ENCODE measurements at places on chromosomes 6 and 20.

- DNase-seq: no peak
These were observed 112.2 kb downstream of the PLEKHG1 start for GRCh38 chr6:150711584-150712504.

DNA sequence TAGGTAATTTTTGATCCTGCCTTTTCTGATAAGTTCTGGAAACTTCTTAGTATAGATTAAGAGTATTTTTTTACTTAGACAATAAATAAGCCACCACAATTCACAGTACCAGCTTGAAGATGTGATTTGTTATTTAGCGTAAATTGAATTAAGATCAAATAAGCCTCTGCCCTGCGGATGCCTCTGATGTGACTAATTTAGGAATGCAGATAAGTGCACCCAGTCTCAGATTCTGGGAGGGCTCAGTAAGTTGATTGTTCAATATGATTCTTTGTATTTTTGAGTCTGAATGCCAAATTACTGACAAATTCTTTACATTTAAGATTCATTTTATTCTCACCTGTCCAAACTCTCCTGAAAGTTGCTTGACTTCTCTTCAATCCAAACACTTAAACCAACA lies 147.5 kb downstream of the THBS2 start:
- no peak for DNase-seq

DNA sequence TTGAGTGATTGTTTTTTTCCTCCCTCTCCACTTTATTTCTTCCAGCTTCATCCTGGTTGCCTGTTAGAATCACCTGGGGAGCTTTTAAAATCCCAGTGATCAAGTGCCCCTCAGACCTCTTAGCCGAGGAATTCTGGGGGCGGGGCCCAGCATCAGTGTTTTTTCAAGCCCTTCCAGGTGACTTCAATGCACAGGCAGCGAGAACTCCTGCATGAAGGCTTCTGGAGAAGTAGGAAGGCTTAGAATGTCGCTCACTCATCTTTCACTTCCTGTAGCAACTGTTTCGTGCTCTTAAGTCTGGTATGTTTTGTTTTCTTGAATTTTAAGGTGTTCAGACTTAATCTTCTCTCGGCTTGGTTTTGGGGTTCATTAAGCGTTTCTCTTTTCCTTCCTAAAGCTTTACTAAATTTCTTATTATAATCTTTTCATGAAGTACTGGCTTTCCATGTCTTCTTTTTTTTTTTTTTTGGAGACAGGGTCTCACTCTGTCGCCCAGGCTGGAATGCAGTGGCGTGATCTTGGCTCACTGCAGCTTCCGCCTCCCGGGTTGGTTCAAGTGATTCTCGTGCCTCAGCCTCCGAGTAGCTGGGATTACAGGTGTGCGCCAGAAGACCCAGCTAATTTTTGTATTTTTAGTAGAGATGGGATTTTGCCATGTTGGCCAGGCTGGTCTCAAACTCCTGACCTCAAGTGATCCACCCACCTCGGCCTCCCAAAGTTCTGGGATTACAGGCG lies 30.9 kb upstream of the TULP1 start:
- DNase-seq: no peak

DNA sequence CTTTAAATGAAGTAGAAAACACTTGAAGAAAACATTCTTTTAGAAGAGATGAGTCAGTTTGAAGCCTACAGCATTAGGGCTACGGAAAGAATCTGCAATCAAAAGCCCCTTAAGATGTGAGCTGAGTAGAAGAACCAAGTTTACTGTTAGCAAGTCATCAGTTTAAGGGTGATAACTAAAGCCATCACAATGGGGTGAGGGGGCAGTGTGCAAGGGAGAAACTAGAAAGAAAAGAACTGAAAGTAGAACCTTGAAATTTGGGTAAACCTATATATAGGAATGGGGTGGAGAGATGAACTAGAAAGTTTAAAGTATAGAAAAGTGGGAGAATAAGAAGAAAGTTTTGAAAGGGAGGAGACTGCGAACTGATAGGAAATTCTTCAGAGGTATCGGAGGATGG lies 212.9 kb downstream of the COL19A1 start:
- DNase-seq: no peak

DNA sequence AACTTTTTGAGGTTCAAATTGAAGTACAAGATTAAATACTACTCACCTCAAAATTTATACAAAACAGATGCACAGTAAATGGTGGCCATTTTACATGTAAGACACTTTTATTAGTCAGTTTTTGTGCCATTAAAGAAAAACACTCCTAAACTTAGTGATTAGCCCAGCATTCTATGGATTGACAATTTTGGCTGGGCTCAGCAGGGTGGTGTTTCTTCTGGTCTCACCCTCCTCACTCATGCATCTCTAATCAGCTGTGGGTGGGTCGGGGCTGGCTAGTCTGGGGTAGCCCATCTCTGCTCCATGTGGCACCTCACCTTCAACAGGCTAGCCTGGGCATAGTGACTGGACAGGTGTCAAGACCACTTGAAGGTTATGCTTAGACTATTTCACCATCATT lies 71.6 kb upstream of the BTBD3 start:
- no peak for DNase-seq

- no peak for DNase-seq
These were observed 4.3 kb upstream of the ADGB start for GRCh38 chr6:146594495-146594894.

DNA sequence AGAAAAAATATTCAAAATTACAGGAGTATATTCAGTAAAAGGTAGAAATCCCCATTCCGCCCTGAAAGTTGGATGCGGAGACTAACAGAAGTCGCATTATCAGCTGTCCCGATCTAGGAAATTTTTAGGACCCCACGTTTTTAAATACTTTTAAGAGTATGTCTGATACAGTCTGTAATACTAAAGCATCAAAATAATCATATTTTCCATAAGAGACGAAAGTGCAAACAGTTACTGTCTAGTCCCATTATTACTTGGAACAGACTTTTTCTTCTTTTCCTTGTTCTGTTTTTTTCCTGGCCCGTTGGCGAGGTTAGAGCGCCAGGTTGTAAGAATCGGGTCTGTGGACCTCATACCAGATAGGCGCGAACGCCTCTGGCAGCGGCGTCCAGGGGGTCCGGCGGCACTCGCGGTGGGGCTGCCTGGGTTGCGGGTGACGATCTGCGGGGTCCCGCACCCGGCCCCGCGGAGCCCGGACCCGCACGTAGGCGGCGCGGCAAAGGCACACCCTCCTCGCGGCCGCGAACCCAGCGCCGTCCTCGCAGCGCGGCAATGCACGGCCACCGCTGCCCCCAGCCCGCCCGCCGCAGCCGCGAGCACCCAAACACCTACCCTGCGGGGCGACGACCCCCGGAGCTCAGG lies 460 bp downstream of the PLAGL1 start:
- peak; percentile 11 for DNase-seq
